NCI-H1930 (cell line): ENCODE measurements at places on chromosomes 16 and 17.

DNA sequence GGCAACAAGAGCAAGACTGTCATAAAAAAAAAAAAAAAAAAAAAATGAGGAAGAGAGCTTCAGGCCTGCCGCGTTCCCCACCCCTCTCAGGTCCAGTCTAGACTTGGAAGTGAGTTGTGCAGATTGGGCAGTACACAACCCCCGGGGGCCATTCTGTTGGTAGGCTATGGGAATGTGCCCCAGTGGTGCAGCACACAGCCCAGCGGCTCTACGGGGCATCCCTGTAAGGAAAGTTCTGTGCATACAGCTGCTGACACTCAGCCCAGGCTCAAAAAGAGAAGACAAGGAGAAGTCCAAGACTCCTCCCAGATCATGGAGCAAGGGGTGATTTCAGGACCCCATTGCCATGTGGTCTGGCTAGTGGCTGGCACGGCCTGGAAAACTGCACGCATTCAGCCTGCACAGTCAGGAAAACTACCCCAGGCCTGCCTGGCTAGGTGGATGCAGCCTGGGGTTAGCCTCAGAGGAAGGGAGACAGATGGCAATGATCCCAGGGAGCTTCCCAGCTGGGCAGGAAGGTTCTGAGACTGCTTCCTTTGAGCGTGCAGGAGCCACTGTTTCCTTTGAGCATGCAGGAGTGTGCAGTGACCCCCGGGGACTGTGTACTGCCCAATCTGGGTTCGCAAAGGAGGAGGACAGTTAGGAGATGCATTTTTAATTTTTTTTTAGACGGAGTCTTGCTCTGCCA, 44.8 kb downstream of the PECAM1 start:
- no peak for DNase-seq

DNA sequence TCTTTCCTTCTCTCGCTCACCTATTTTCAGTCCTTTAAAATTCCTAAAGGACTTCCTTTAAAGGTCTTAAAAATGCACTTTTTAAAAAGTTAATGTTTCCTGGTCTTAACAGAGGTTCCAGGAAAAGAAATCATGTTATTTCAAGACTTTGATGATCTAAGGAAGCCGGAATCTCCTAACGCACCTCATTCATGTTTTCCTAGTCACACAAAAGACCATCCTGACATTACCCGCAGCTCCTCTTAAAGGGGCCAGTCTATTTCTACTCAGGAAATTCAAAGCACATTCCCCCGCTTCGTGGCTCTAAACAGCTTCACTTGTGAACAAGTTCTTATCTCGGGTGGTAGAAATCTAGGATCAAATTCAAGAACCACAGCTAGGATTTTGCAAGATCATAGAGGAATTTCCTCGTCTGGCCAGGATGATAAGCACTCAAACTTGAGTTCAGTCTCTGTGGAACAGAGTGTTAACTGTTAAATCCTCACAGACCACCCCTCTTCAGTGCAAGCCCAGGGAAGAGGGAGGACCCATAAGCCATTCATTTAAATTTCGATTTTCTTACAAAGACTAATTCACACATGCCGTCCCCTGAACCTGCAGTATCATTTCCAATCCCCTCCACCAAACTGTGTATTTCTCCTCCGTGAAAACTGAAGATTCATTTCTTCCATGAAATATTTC, 137.1 kb upstream of the AXIN2 start:
- no peak for DNase-seq

GRCh38 chr17:35191001-35191695, 3.0 kb downstream of the SLC35G3 start:
- DNase-seq, result no peak

DNA sequence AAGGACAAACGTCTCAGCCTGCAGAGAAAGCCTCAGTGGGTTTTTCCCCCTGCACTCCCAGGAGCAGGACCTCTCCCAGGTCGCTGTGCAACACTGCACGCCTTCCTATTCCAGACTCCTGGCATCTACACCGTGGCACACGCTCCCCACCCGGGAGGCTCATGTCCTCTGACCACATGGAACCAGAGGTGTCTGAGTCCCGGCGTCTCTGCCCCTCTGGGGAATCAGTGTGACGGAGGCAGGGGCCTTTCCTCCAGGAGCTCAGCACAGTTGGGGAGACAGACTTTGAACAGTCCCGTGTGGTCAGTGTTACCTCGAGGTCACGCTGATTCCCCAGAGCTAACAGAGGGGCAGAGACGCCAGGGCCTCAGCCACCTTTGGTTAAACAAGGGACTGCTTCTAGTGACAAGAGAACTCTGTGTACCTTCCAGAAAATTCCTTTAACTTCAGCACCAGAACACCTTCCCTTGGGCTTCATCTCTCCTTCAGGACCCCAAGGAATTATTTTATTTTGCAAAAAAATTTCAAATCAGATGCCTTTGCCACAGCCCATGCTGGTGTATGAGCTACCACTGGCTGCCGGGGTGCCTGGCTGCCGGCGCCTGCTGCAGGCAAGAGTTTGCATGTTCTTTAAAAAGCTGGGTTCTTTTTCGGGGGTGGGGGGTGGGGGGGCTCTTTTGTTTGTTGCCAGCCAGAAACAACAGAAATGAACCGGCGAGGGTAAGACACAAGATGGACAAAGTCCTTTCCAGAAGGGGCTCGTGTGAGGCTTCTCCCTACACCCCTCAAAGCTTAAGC, 6.6 kb downstream of the CANT1 start:
- DNase-seq, result no peak

- DNase-seq, result no peak
Observed at GRCh38 chr17:73481676-73482075, 162.6 kb downstream of the SDK2 start.

DNA sequence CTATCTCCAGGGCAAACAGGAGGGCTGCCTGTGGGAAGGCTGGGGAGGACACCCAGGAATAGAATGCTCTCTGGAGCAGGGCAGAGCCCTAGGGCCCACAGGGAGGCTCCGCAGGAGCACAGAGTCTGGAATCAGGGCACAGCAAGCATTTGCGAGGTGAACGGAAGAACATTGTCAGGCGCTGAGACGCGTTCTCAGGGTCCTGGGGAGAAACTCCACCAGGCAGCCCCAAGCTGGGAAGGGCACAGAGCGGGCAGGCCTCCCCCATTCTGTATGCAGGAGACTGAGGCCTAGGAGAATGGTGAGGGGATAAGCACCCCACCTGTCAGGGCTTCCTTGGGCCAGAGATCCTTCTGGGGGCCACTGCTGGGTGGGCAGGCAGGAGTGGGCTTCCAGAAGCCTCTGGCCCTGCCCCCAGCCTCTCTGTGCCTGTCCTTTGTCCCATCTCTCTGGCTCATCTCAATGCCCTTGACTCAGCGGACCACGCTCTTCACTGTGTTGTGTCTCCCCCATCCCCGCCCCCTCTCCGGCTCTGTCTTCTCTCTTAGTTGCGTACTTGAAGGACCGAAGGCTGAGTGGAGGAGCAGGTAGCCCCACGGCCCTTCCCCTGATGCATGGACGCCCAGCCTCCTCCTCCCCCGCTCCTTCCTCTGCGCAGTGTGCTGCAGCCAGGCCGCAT, 5.1 kb upstream of the SETD6 start:
- no peak for DNase-seq

- no peak for DNase-seq
Observed at GRCh38 chr17:73423159-73423715, 111.4 kb upstream of the CDC42EP4 start.

GRCh38 chr16:84247331-84247730, 7.5 kb upstream of the KCNG4 start:
- no peak for DNase-seq

DNA sequence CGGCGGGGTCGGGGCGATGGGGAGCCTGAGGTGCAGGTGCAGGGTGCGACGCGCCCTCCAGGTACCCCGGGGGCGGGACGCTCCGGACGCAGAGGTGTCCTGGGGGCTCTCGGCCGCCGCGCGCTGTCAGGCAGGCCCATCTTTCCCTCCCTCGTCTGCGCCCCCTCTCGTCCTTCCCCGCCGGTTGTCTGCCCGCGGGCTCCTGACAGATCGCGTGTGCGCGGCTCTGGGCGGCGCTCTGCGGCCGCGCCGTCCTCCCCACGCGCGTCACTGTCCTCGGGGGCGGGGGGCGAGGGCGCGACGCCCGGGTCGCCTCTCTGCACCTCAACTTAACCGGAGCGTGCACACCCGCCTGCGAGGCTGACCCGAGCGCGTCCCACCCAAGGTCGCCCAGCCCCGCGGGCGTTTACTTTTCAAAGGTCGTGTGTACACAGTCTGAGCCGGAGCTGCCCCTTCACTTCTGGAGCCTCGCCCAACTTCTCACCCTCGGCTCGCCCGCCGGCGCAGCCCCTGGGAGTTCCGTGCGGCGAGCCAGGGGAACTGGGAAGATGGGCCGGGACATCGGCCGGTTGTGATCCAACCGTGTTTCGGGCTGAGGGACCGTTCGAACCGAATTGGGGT, 512 bp downstream of the AKAP1 start:
- DNase-seq, result peak; percentile 59

DNA sequence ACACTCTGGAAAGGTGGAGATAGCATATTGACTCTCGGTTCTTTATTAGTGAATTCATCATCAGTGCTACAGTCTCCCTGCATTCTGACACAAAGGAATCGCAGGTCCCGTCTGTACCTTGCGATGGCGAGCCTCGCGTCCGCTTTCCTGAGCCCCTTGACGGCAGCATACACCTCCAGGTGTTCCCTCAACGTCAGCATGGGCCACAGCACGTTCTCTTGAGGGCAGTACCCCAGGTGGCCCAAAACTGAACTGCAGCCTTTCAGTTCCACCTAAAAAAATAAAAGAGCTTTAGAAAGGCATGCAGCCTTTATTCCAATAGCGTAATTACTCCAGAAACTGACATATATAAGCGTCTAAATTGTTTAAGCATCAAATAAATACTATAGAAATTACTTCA, 24.2 kb upstream of the ABCA9 start:
- DNase-seq, result no peak
